M059J (cell line): ENCODE measurements at places on chromosomes 13 and 19. TPM values are rescaled to one million over a fixed set of nuclear protein-coding genes. Genes with fewer than 3 reads are reported as not detected.

GRCh38 chr13:33764716-33765115 is 53.2 kb upstream of the RFC3 start:
- no peak for DNase-seq

DNA sequence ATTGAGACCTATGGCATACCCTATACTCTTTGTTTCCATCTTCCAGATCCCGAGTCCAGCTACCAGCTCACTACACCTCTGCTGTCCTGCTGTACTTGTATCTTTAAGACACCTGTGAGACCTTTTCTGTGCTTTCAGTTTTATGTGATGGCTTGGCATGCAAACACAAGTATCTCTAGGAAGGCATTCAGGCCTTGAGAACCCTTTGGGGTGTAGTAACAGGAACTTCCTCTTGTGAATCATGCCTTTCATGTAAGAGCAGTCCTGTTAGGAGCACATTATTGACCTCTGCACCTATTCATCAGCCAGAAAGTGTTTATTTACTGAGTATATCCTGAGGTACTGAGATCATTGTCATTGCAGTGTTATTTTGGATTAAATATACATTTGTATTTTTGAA is 87.0 kb upstream of the HTR2A start:
- DNase-seq, result peak; percentile 57

GRCh38 chr13:95620825-95621498 is 23.5 kb downstream of the DZIP1 start:
- DNase-seq, result no peak

- no peak for DNase-seq
Observed at GRCh38 chr13:106588367-106588766, 20.4 kb upstream of the ARGLU1 start.

DNA sequence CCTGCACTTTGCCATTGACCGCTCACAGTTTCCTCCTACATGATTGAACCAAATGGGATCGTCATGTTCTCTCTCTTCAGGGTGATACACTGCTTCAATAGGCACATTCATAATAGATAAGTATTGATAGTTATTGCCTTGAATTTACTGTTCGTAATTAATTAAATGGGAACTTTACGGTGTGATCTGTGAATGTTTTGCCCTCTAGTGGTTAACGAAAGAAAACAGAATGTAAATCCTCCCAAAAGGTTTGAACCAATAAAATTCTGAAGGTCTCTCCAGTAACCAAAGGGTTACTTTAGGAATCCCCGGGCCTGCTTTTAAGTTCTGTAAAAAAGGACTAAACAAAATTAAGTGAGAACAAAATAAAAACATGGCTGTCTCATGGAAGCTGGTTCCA is 389.3 kb downstream of the DACH1 start:
- DNase-seq, result no peak

The TEX29 gene
- not detected in 2 replicates for total RNA-seq

DNA sequence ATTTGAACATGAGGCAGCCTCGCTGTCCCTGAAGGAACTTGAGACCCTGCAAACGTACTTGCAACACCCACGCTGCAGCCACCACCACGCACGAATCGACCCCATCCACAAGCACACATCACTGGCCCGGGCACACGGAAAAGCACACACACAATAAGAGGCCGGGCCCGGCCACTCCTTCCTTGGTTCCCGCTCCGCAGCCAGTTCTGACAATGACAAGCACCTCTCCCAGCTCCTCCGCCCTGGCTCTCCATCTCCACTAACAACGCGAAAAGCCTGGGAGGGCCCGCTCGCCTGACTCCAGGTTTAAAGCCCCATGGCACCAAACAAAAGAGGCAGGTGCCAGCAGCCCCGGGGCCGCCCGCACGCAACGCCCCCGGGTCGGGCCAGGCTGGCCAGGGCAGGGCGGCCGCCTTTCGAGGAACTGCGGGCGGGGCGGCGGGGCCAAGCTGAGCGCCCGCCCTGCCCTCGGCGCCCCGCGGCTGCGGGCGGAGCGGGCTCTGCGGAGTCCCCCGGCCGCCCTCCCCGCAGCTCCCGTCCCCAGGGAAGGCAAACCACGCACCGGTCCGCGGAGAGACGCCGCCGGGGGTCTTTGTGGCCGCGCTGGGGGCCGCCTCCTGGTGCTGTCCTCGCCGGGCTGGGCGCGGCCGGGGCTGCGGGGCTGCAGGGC is 495 bp downstream of the DCLK1 start:
- DNase-seq, result peak; percentile 36
